ENCODE measurements at places on chromosomes 7 and 10.

DNA sequence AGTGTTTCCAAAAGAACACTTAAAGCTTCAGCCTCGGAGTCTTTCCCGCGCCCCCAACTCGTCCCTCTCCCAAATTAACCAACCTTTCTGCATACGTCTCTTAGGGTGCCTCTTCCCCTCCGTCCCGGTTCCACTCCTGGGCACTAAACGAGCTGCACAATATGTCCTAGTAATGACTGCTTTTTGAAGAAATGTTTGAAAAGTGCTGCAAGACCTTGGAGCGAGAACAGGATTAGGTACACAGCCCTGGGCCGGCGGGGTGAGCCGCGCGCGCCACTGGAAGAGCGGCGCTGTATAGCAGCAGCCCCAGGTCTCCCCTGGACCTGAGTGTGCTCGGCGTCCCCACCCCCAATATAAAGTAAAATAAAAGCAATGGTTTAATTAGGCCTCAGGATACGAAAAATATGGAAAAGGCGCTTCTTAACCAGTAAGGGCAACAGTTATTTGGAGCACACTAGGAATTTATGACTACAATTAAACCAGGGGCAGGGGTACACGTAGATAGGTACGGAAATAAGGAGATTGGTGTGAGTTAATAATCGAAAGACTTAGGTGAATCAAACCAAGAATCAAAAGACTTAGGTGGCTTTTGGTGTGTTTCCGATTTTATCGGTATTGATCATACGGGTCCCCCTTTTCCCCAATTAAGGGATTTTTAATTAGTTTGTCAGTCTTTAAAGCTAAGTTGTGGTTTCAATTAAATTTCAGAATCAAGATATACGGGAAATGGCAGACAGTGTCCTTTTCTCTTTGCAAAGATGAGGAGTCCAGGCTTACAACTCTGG lies 1.9 kb downstream of the TET1 start:
- DNase-seq, result no peak

- DNase-seq, result no peak
Observed at GRCh38 chr7:36621396-36621795, 102.9 kb downstream of the AOAH start.

GRCh38 chr10:80204677-80205476 lies 460 bp downstream of the ANXA11 start:
- no peak for DNase-seq

- no peak for DNase-seq
Observed at GRCh38 chr7:154649434-154649833, 353.5 kb downstream of the PAXIP1 start.

- no peak for DNase-seq
Observed at GRCh38 chr10:72340510-72341261, 14.0 kb downstream of the DNAJB12 start.

GRCh38 chr10:88901984-88902789 lies 22.1 kb downstream of the STAMBPL1 start:
- no peak for DNase-seq

GRCh38 chr7:30896036-30896435 lies 15.6 kb upstream of the AQP1 start:
- DNase-seq, result no peak

DNA sequence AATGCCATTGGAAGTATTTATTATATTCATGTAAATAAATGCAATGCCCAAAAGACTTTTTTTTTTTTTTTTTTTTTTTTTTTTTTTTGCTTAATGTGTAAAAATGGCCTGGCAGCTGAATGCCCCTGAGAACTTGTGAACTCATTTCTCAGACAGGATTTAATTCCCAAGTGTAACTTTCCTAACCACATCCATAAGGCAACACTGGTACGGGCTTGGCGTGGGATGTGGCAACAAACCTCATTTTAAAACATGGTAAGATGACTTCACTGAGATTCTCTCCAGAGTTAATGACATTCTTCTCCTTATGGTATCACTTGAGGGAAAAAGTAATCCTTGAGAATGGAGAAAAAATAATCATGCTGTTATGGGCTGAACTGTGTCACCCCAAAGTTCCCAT lies 150.4 kb downstream of the DGKI start:
- DNase-seq, result no peak

GRCh38 chr7:133575726-133576440 lies 323.0 kb downstream of the EXOC4 start:
- DNase-seq, result no peak

GRCh38 chr7:80870813-80871212 lies 48.0 kb downstream of the SEMA3C start:
- no peak for DNase-seq

GRCh38 chr10:106566873-106567272 lies 597.6 kb downstream of the SORCS1 start:
- DNase-seq, result no peak

DNA sequence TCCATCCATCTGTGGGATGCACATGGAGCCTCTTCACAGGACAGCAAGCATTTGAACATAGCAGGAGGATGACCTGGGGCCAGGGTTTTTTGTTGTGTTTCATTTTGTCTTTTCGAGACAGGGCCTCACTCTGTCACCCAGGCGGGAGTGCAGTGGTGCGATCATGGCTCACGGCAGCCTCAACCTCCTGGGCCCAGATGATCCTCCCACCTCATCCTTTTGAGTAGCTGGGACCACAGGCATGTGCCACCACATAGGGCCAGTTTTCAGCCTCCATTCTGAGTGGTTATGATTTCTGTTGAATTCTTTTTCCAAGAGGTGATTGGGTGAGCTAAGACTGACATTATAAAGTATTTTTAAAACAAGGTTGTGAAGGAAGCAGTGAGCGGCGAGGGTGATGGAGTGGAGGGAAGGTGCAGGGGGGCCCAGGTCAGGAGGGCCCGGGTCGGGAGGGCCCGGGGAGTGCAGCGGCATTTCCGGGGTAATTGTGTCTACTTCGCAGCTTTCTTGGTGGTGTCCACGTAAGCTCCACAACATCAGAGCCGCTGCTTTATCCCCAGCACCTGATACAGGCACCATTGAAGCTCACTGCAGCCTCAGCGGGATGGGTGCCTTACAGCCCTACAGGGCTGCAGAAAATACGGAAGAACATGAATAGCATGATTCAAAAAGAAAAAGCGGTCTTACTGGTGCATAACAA lies 12.0 kb upstream of the LARP4B start:
- no peak for DNase-seq

GRCh38 chr7:66558660-66559465 lies 69.8 kb upstream of the KCTD7 start:
- DNase-seq, result no peak

DNA sequence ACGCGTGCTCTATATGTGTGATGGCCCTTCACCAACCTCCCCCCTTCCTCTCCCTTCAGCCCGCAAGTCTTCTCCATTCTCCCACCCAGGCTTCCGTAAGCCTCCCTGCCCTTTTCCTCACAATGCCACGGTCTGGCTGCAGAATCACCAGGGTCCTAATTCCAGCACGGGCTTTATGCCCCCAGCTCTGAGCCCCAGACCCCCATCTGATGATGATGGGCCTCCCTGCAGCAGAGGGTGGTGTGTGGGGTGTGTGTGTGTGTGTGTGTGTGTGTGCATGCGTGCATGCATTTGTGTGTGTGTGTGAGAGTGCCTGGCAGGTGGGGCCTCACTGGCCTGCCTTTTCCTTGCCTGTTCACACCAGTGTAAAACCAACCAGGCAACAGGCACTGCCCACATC lies 109.9 kb downstream of the OAT start:
- no peak for DNase-seq

DNA sequence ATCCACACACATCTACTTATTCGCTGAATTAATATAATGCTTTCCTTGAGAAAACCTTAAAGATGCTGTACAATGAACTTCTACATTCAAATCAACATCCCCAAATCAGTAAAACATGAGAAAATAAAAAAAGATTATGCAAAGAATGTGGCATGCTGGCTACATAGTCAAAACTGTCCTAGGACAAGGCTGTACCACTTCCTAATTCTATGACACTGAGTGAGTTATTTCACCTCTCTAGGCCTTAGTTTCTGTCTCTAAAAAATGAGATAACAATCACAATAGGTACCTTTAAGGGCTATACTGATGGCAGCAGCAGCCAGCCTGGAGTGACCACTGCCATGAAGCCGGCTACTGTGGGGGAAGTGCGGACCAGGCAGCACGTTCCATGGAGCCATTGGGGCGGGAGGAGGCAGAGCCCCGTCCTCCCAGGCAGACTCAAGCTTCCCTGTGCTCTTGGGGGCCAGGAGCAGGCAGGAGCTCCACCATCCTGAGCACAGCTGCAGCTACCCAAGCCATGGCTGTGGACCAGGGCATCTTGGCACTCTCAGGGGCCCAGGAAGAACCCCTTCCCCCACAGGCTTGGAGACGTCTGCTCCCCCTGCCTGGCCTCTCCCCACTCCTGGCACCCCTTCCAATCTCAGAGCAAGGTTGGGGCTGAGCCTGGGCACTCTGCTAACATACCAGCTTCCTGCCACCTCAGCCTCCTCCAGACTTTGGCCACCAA lies 110.2 kb downstream of the ELAPOR2 start:
- DNase-seq, result peak; percentile 17

DNA sequence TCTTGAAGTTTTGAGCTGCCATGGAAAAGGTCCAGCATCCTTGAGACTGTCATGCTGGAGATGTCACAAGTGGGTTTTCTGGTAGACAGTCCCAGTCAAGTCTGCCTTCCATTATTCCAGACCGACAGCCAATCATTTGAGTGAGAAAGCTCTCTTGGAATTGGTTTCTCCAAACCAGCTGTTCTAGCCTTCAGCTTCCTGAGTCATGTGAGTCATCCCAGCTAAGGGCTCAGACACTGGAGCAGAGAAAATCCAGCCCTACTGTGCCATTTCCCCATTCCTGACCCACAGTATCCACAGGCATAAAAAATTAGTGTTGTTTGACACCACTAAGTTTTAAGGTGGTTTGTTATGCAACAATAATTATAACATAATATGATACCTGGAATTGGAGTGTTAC lies 219.0 kb downstream of the ADRA2A start:
- DNase-seq, result no peak

DNA sequence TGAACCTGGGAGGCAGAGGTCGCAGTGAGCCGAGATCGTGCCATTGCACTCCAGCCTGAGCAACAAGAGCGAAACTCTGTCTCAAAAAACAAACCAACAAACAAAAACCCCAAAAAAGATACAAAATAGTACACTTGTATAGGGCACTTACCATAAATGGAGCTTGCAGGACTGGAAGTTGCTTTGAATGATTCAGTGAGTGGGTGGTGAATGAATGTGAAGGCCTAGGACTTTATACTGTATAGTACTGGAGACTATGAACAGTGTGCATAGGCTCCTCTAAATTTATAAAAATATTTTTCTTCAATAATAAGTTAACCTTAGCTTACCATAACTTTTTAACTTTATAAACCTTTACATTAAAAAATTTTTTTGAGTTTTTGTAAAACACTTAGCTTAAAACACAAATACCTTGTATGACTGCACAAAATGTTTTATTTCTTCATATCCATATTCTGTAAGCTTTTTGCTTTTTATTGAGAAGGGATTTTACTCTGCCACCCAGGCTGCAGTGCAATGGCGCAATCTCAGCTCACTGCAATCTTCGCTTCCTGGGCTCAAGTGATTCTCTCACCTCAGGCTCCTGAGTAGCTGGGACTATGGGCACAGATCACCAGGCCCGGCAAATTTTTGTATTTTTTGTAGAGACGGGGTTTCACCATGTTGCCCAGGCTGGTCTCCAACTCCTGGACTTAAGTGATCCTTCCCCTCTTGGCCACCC lies 6.9 kb upstream of the H2AZ2 start:
- DNase-seq, result no peak

GRCh38 chr10:72812753-72813430 lies 80.6 kb upstream of the OIT3 start:
- DNase-seq, result no peak

DNA sequence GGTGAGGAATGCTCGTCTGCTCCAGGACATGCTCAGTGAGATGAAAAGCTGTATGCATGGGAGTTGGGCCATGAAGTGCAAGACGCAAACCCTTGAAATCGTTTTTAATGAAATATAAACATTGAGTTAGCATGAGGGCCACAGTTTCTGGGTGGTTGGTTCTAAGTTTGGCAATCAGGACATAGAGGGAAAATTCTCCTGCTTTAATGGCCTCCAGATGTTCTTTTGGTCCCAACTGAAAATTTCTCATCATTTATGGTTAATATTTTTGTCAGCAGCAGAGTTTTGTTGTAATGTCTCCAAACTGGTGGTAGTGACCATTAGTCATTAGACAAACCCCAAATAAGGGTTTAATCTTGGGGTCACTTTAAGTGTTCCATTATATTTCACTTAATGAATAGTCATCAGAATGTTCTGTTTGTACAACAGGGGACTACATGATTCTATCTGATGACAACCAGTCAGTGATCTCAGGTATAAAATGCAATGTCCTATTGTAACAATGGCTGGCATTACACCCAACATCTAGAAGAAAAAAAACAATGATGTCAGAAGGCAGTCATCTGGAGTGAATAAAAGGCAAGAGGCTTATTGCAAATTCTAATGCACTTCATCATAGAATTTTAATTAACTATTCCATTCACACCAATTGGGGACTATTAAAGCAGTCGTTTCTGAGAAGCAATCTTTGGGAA lies 197.4 kb downstream of the JCAD start:
- no peak for DNase-seq

GRCh38 chr7:148336411-148336810 lies 254.2 kb upstream of the C7orf33 start:
- no peak for DNase-seq

Measured in GM18507 (cell line).